T-helper 17 cell (primary cell): ENCODE measurements at places on chromosomes 2 and 18. TPM values are rescaled to one million over a fixed set of nuclear protein-coding genes. Genes with fewer than 3 reads are reported as not detected.
A peak's percentile ranks its signal among the peaks of the same experiment; 100 is the strongest.

The HAAO gene
- not detected for total RNA-seq

DNA sequence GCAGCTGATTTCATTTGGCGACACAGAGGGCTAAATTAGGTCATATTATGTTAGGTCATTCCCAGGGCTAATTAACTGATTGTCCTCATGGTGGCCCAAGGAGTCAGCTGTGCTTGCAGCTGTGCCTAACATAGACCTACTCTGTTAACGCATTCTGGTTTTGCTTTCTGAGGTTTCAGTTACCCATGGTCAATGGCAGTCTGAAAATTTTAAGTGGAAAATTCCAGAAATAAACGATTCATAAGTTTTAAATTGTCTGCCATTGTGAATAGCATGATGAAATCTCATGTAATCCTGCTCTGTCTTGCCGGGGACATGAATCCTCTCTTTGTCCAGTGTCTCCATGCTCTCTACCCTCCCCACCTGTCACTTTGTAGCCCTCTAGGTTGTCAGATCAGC is 168.7 kb downstream of the KCNS3 start:
- H3K27me3 ChIP-seq: no peaks in the 10 kb centered on the region

DNA sequence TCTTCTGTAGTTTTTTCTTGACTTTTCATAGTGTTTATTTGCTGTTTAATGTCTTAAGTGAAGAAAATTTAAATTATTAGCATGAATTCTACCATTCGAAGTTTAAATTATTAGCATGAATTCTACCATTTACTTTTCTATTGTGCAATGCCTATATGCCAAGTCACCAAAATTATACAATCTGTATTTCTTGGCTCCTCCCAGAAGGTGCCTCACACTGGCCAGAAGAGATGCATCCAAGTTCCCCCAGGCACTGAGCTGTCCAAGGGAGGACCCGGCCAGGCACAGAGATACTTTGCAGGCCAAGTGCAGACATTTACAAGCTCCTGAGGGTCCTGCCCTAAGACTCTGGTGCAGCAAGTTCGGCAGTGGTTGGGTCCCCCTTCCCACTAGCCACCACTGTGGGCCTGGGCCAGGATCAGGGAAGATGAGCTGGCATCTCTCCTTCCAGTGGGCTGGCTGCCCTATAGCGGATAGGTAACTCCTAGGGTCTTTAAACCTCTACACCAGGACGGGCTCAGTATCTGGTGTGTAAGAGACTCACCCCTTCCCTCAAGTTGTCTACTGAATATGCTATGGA is 31.3 kb downstream of the TMEM247 start:
- no peak overlapping the region for H3K4me3 ChIP-seq
- peaks cover 6% of the 10 kb centered on the region for H3K27me3 ChIP-seq
- no peak for DNase-seq
- H3K4me1 ChIP-seq: peaks cover 5% of the 10 kb centered on the region

DNA sequence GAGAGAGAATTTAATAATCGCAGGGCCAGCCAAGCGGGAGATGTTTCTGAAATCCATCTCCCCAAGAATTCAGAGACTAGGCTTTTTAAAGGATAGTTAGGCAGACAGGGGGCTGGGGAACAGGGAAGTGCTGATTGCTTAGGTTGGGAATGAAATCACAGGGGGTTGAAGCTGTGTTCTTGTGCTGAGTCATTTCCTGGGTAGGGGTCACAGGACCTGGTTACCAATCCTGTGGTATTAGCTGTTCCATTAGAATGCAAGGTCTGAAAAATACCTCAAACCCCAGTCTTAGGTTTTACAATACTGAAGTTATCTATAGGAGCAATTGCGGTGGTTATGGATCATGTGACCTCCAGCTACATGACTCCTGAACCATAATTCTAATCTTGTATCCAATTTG is 4.6 kb downstream of the SP140 start:
- H3K4me3 ChIP-seq: peak overlapping the region; percentile 1
- peaks cover 55% of the 10 kb centered on the region for H3K4me1 ChIP-seq
- DNase-seq: no peak

GRCh38 chr2:25257032-25257552 is 84.6 kb downstream of the DNMT3A start:
- H3K36me3 ChIP-seq: peaks cover 11% of the 10 kb centered on the region
- no peaks in the 10 kb centered on the region for H3K27me3 ChIP-seq
- DNase-seq: no peak
- peak overlapping the region; percentile 74 for H3K27ac ChIP-seq

The REG1B gene
- not detected for total RNA-seq

GRCh38 chr2:241072151-241072550 is 29.9 kb downstream of the MTERF4 start:
- H3K4me3 ChIP-seq: no peak overlapping the region
- H3K36me3 ChIP-seq: peaks cover 2% of the 10 kb centered on the region

- H3K4me3 ChIP-seq: no peak overlapping the region
- H3K4me1 ChIP-seq: no peaks in the 10 kb centered on the region
- no peak overlapping the region for H3K27ac ChIP-seq
- no peaks in the 10 kb centered on the region for H3K36me3 ChIP-seq
Measured at GRCh38 chr2:138559641-138560040, 58.1 kb downstream of the SPOPL start.

DNA sequence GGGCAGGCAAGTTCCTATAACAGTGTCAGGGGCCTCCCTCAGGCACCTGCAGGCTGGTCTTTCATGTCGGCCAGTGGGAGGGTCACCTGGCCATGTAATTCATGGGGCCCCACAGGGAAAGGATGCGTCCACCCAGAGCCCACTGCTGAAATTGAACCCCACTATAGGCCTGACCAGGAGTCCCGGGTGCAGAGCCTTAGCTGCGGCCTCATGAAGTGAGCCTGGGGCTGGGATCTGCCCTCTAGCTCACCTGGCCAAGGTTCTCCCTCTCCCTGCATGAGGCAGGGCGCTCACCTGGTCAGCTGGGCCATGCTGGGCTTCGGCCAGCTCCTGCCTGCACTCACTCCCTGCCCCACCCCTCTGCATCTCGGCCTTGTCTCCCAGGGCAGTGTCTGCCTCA is 41.1 kb downstream of the C1QL2 start:
- H3K27me3 ChIP-seq: peaks cover 56% of the 10 kb centered on the region
- H3K27ac ChIP-seq: no peak overlapping the region
- H3K4me1 ChIP-seq: no peaks in the 10 kb centered on the region
- H3K36me3 ChIP-seq: peaks cover 2% of the 10 kb centered on the region
- DNase-seq: no peak

DNA sequence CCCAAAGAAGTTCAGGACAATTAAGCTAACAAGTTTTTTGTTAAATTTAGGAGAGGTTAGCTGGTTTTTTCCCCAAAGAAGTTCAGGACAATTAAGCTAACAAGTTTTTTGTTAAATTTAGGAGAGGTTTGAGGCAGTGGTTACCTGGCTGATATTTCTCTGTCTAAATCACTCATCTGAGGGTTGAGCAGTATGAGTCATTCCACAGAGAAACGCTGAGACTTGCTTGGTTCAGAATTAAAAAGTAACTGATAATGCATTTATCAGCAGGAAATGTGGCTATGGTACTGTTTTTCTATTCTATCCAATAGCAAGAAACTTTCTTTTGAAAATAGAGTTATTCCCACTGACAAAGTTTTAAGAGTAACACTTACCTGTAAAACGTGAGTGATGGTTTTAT is 22.8 kb upstream of the KIDINS220 start:
- no peak overlapping the region for H3K27ac ChIP-seq
- H3K4me3 ChIP-seq: no peak overlapping the region
- no peaks in the 10 kb centered on the region for H3K27me3 ChIP-seq
- DNase-seq: no peak
- no peaks in the 10 kb centered on the region for H3K36me3 ChIP-seq

The FBXO41 gene
- 13.5 TPM for total RNA-seq

DNA sequence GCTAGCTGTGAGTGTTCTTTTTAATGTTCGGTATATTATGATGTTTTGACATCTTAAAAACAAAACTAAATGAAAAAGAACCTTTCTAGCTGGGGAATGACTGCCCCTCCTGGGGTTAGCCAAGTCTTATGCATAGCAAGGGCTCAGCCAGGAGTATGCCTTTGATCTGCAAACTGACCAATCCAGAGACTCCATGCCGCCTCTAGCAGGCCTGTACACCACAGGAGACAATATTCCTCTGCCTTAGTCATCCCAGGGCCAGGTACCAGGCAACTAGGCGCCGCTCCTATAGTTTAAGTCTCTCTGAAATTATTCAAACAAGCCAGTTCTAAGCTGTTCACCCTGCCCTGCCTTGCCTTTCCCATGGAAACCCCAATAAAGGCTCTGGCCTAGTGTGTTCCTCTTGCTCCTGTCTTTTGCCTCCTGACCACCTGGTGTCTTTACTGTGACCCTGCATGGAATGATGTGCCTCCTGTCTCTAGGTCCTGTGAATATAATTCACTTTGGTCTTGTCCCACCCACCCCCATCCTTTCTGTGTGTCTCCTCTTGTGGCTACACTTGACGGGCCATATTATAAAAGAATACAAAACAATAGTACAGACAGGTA is 52.0 kb upstream of the CHN1 start:
- H3K4me3 ChIP-seq: no peak overlapping the region
- DNase-seq: no peak
- no peaks in the 10 kb centered on the region for H3K27me3 ChIP-seq
- no peaks in the 10 kb centered on the region for H3K36me3 ChIP-seq
- no peak overlapping the region for H3K27ac ChIP-seq
